ENCODE measurements at places on chromosomes 2 and 18.

DNA sequence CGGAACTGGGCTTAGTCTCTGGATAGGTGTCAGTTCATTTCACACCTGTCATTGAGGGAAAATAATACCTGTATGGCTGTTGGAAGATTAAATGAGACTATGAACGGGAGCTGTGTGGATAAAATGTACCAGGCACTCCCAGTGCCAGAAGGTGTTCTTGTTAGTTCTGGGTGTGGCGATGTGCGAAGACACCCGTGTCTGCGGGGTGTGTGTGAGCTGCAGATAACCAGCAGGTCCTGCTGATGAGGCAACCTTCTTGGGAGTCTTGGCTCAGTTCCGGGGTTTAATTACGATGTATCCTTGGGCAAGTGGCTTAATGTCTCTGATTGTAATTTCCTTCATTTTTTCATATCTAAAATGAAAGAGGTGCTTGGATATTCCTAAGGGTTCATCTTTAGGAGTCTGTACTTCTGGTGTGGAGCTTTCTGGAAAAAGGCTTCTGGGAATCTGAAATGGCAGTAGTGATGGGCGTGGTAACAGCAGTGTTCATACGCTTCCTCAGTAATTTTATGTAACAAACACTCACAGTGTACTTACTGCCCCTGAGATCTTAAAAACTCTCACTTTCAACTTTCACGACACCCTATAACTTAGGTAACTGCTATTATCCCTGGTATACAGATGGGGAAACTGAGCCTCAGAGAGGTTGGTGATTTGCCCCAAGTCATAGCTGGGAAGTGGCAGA lies 35.0 kb downstream of the NEDD4L start:
- DNase-seq: no peak

DNA sequence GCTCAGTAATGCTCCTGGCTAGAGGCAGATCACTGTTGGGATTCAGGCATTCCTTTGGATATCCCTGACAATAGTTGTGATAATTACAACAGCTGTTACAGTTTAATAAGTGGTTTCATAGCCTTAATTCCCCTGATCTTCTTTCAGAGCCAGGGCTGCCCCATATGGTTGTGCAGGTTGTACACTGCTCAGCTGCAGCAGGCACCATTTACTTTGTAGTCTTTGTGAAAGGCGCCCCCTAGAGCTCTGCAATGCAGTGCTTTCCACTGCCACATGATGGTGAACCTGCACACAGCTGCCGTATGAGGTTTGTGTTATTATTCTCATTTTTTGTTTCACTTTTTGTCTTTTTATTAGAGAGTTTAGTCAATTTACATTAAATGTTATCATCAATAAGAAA lies 239.1 kb downstream of the KCNS3 start:
- DNase-seq: no peak

DNA sequence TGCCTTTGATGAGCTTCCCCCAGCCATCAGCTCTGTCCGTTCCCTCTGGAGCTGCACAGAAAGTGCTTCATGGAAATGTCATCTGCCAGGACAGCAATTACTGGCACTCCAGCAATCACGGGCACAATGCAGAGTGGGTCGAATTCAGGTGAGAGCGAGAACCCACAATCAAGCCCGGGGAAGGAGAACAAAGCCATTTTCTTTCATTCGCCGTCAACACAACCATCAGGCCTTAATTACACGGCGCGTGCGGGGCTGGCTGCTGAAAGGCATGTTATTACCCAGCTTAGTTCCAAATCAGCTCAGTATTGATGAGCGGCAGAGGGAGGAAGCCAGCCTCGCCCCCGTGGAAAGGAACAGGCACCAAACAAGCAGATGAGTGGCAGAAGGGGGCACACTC lies 143.9 kb downstream of the MYT1L start:
- DNase-seq: no peak

- no peak for DNase-seq
These were observed 23.2 kb downstream of the AFF3 start for GRCh38 chr2:100119235-100119634.

GRCh38 chr2:54634564-54635511 lies 88.6 kb upstream of the EML6 start:
- DNase-seq: no peak

- DNase-seq: no peak
These were observed 56.4 kb upstream of the PPP1CB start for GRCh38 chr2:28695245-28695647.

DNA sequence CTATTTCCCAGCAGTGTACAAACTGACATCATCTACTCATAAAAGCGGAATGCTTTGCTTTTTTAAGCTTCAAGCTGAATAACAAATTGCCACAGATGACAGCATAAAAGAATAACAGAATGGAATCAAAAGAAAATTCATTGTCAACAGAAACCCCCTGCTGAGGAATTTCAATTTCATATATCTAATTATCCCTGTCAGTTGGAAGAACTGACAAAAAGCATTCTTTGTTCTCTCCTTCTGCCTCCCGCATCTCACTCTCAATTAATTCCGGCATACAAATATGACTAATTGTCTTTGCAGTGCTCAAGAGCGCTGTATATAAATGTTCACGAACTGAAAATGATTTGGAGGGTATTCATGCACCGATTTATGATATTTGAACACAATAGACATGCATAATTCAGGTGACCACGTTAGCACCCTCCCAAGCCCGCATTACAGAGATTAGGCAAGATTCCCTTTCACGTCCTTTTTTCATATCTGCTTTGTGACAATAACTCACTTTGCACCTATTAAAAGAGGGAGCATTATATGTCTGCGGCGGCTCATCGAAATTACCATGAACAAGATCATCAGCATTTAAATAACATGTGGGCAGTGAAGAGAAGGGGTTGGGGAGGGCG lies 277.7 kb upstream of the SALL3 start:
- DNase-seq: no peak

Data from urothelium cell line (cell line).